ENCODE measurements at places on chromosomes 4 and X. TPM values are rescaled to one million over a fixed set of nuclear protein-coding genes. Genes with fewer than 3 reads are reported as not detected.

ETDB gene
- polyA plus RNA-seq, result not detected

DNA sequence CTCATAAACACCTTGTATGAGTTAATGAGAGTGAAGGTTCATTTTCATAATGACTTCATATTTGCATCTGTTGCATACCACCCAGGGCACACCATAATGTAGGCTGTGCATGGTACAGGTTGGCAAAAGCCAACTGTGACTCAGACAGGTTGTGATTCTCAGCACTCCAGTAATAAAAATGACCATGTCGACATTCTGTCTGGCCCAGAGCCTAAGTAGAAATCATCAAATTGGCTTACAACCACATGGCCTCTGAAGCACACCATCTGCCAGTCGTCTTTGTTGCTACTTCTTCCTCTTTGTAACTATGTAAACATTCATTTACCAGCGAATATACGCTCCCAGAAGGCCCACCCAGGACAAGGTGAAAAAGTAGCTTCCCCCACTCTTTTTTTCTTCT is 459.5 kb downstream of the GASK1B start:
- no peaks in the 10 kb centered on the region for H3K4me1 ChIP-seq
- no peaks in the 10 kb centered on the region for H3K27me3 ChIP-seq
- H3K27ac ChIP-seq, result no peak overlapping the region
- no peak for DNase-seq
- H3K36me3 ChIP-seq, result no peaks in the 10 kb centered on the region
- no peak overlapping the region for H3K4me3 ChIP-seq

- no peak for DNase-seq
- no peaks in the 10 kb centered on the region for H3K4me1 ChIP-seq
- H3K27me3 ChIP-seq, result no peaks in the 10 kb centered on the region
- H3K4me3 ChIP-seq, result no peak overlapping the region
- H3K27ac ChIP-seq, result no peak overlapping the region
Observed at GRCh38 chr4:62709618-62710252, 1509.6 kb downstream of the ADGRL3 start.

DNA sequence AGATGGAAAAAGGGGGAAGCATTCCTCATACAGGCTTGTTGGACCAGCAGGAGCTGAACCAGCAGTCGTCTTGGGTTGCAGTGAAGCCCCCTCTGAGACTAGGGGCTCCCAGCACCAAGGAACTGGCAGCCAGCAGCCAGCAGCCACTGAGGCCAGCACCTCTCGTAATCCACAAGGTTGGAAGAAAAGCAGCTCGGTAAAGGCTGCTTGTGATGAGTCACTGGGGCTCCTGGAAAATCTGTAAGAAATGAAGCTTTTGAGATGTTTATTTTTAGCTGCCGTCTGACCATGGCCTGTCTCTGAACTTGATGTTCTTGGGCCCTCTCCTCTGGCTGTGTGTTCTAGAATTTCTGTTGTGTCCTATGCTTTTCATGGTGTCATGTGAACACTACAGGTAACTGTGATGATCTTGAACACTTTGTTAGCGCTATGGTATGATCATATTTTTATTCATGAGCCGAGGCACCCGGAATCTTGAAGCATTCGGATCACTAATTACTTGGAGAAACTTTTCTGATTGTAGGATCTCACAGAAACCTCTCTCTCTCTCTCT is 18.6 kb downstream of the CLCN4 start:
- H3K36me3 ChIP-seq, result no peaks in the 10 kb centered on the region
- peaks cover 21% of the 10 kb centered on the region for H3K4me1 ChIP-seq
- no peak for DNase-seq
- H3K27ac ChIP-seq, result no peak overlapping the region

GRCh38 chr4:19823781-19824180 is 427.9 kb upstream of the SLIT2 start:
- no peak overlapping the region for H3K4me3 ChIP-seq
- no peak for DNase-seq
- no peaks in the 10 kb centered on the region for H3K4me1 ChIP-seq
- no peaks in the 10 kb centered on the region for H3K36me3 ChIP-seq
- no peak overlapping the region for H3K27ac ChIP-seq

- DNase-seq, result no peak
- peak overlapping the region; percentile 57 for H3K4me3 ChIP-seq
- H3K27ac ChIP-seq, result peak overlapping the region; percentile 55
- no peaks in the 10 kb centered on the region for H3K27me3 ChIP-seq
- peaks cover 6% of the 10 kb centered on the region for H3K36me3 ChIP-seq
Observed at GRCh38 chrX:48942895-48943294, 14.5 kb downstream of the OTUD5 start.

- H3K4me1 ChIP-seq, result peaks cover 3% of the 10 kb centered on the region
Observed at GRCh38 chrX:132631579-132632232, 142.9 kb upstream of the MBNL3 start.

FAM9B gene
- polyA plus RNA-seq, result not detected

RAB39B gene
- 5.4 TPM for polyA plus RNA-seq

DNA sequence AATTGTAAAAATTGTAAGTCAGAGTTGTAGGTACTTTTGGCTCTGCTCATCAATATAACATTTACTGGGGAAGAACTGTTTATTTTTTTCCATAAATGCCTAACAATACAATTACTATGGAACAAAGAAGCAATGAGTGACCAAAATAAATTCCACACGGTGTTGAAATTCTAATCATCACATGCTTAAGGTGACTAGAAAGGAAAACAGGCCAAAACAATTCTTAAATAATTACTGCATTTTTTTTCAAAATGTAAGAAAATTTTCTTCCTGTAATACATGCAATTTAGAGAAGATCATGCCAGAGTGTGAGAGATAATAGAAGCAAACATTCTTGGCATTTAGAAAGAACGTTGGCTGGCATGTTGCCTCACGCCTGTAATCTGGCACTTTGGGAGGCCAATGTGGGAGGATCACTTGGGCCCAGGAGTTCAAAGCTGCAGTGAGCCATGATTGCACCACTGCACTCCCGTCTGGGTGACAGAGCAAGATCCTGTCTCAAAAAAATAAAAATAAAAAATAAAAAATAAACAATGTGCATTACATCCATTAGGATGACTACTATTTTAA is 22.5 kb downstream of the C4orf46 start:
- peaks cover 11% of the 10 kb centered on the region for H3K27me3 ChIP-seq
- no peak for DNase-seq
- no peaks in the 10 kb centered on the region for H3K36me3 ChIP-seq
- no peaks in the 10 kb centered on the region for H3K4me1 ChIP-seq

TRPC5OS gene
- polyA plus RNA-seq, result not detected

ANK2 gene
- not detected for polyA plus RNA-seq

IBSP gene
- polyA plus RNA-seq, result not detected

DNA sequence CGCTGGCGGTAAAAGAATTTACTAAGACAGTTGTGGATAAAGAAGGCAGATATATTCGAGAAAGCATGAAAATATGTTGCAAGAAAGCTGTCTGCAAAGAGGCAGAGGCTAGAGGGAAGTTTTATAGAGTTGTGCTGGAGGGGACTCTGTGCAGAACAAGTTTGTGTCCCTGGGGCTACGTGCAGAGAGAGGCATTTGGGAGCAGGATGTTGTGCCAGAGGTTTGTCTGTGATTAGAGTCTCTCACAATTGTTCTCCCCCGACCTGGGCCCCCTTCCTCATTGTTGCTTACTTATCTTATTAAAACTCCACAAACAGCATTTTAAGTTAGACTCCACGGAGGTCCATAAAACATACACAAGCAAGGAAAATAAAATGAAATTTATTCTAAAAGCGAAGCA is 831.3 kb downstream of the NLGN4X start:
- peak overlapping the region; percentile 75 for H3K27ac ChIP-seq
- H3K36me3 ChIP-seq, result no peaks in the 10 kb centered on the region
- no peak for DNase-seq
- no peak overlapping the region for H3K4me3 ChIP-seq
- H3K4me1 ChIP-seq, result no peaks in the 10 kb centered on the region

DNA sequence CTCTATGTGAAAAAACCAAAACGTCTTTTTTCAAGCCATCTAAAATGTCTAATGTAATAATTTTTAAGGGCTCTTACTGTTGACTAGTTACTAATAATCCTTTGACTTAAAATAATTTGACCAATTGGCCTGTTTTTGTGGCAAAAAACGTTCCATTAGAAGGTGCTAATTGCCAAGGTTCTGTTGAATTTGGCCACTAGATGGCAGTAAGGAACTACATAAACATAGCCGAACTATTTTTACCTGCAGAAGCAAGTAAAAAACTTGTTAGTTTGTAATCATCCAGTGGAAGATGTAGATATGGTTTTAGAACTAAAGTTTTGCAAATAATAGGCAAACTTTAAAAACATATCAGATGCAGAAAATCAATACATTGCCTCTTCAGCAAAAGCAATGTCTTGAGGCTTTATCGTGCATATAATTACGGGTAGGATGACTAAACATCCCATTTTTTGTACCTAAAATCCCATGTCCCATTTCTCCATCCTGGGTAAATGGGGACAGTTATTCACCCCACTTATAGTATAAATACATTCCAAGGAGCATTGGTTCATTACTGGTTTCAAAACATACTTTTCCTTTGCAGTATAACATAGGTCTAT is 57.6 kb downstream of the PROM1 start:
- no peaks in the 10 kb centered on the region for H3K36me3 ChIP-seq
- no peak overlapping the region for H3K27ac ChIP-seq

DNA sequence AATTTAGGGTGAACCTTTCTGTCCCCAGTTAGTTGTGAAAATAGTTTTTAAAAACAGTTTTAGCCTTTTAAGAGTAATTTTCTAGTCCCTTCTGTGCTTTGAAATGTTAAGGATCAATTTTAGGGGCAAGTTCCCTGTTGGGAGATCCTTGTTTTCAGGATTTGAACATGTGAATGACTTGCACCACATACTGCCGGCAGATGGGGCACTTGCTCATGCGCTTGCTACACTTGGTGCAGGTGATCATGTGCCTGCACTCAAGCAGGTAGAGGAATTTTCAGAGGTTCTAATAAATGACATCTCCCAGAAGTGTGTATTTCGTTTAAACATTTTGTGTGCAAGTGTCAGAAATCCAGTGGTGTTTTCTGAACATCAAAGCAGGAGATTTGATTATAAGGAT is 195.9 kb downstream of the CHM start:
- no peaks in the 10 kb centered on the region for H3K4me1 ChIP-seq
- no peaks in the 10 kb centered on the region for H3K27me3 ChIP-seq
- H3K4me3 ChIP-seq, result no peak overlapping the region
- H3K27ac ChIP-seq, result no peak overlapping the region
- H3K36me3 ChIP-seq, result no peaks in the 10 kb centered on the region

SMIM31 gene
- polyA plus RNA-seq, result not detected

RAB9B gene
- 0.18 TPM for polyA plus RNA-seq

GRCh38 chr4:128636906-128637305 is 172.6 kb upstream of the JADE1 start:
- no peak overlapping the region for H3K27ac ChIP-seq
- peaks cover 6% of the 10 kb centered on the region for H3K27me3 ChIP-seq
- no peak for DNase-seq
- no peaks in the 10 kb centered on the region for H3K4me1 ChIP-seq
- no peaks in the 10 kb centered on the region for H3K36me3 ChIP-seq

GRCh38 chr4:102449751-102450352 is 51.3 kb upstream of the NFKB1 start:
- no peak overlapping the region for H3K27ac ChIP-seq
- peaks cover 6% of the 10 kb centered on the region for H3K4me1 ChIP-seq
- DNase-seq, result peak; percentile 53
- H3K36me3 ChIP-seq, result no peaks in the 10 kb centered on the region

DNA sequence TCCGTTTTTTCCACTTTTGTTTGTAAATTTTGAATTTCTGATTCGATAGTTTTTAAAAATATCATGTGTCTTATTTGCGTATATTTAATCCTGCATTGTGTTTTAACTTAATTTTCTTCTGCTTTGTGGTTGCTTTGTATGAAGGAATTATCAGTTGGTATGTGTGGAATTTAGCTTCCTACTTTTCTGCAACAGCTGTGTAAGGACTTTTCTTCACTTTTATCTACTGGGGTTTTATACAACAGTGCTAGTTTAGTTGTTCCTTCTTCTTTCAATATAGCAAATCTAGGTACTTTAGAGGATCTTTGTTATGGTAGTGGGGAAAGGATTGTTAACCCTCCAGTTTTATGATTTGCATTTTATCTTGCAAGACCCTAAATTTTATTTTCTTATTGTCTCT is 410.3 kb downstream of the CCSER1 start:
- no peak overlapping the region for H3K27ac ChIP-seq
- no peak for DNase-seq
- H3K4me1 ChIP-seq, result no peaks in the 10 kb centered on the region

- H3K4me3 ChIP-seq, result no peak overlapping the region
- DNase-seq, result no peak
- H3K27me3 ChIP-seq, result no peaks in the 10 kb centered on the region
- H3K36me3 ChIP-seq, result peaks cover 12% of the 10 kb centered on the region
- H3K4me1 ChIP-seq, result peaks cover 68% of the 10 kb centered on the region
Observed at GRCh38 chr4:85489273-85489981, 14.5 kb downstream of the ARHGAP24 start.

DNA sequence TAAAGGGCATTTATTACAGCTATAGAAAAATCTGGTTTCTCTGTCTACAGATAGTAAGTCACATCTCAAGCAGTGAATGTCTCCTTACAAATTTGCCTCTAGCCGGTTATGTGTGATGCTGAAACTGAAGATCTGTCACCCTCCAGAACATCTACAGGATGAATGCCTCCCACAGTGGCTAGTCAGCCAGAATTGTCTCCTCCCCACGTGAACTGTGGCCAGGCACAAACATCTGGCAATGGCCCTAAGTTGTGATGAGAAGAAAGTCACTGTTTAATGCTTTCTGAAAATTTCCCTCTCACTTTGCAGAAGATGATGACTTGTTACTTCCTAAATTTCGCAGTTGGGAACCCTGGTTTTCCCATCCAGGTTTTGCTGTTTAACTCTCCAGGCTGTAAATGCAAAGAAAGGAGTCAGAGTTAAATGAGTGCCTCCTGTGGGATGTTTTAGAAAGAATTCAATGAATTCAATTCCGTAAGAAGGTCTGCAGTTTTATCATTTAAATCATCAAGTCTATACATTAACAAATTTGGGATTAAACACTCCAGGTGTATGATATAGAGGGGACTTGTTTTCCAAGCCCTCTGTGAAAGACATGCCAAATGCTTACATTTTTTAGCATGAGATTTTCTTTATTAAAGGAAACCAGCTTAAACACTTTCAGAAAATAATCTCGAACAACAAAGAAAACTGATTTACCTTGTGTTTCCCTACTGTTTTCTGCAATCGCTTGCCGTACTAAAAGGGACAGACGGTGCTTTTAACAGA is 55.4 kb upstream of the TLR3 start:
- peaks cover 16% of the 10 kb centered on the region for H3K27me3 ChIP-seq
- H3K27ac ChIP-seq, result no peak overlapping the region
- no peaks in the 10 kb centered on the region for H3K4me1 ChIP-seq
- H3K36me3 ChIP-seq, result no peaks in the 10 kb centered on the region
- no peak for DNase-seq

GRCh38 chr4:3767570-3768288 is 1.5 kb downstream of the ADRA2C start:
- H3K4me1 ChIP-seq, result peaks cover 11% of the 10 kb centered on the region
- peak overlapping the region; percentile 25 for H3K4me3 ChIP-seq
- DNase-seq, result no peak
- H3K36me3 ChIP-seq, result no peaks in the 10 kb centered on the region

S100G gene
- polyA plus RNA-seq, result not detected

BTC gene
- polyA plus RNA-seq, result not detected

IRF2 gene
- 152 TPM for polyA plus RNA-seq

GRCh38 chr4:58566260-58566659 is 1456.1 kb upstream of the IGFBP7 start:
- H3K4me1 ChIP-seq, result no peaks in the 10 kb centered on the region
- no peak overlapping the region for H3K27ac ChIP-seq
- no peak overlapping the region for H3K4me3 ChIP-seq
- H3K27me3 ChIP-seq, result no peaks in the 10 kb centered on the region
